NCI-H2081 (cell line): ENCODE measurements at places on chromosomes 5 and 9.

DNA sequence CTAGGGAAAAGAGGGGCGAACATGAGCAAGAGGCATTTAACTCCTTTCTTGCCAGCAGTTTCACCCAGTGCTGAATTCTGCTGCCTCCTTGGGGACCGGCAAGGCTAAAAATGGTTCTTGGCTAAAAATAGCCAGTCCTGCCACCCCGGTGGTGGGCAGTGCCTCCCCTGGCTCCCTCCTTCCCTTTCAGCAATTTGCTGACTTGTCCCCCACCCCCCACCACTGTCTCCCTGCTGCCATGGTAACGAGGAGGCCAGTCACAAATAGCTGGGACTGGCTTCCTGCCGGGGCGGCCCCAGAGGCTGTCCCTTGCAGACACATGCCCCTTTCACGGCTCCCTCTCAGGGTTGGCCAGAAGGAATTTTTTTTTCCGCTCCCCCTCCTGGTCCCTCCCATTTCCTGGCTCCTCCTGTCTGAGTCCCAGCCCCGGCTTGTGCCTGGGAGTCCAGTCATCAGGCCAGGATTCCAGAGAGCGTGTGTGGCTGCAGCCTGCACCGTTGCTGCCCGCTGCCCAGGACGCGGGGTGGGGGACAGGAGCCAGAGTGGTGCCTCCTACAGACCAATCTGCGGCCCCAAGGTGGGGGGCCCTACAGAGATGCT lies 130.3 kb downstream of the RGS3 start:
- DNase-seq: peak; percentile 26

- DNase-seq: no peak
Measured at GRCh38 chr5:172795318-172795977, 24.5 kb upstream of the DUSP1 start.

- DNase-seq: no peak
Measured at GRCh38 chr9:114367772-114368569, 19.8 kb downstream of the AKNA start.

GRCh38 chr5:151071848-151072629 lies 8.8 kb downstream of the TNIP1 start:
- DNase-seq: no peak

DNA sequence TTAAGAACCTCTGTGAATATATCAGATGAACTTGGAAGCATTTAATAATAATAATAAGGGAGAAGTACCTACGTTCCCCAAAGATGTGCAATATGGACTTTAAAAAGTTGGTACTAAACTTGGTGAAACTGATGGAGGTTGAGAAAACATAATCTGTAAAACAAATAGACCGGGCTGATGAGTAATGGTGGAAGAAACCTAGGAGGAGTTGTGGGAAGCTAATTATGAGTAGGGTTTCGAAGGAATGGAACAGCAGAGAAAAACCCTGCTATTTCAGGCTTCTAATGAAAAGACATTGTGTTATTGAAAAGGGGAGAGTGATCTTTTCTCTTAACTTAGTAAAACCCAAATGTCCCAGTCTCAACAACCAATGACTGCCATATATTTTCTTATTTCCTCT lies 229.3 kb downstream of the PCSK1 start:
- no peak for DNase-seq

DNA sequence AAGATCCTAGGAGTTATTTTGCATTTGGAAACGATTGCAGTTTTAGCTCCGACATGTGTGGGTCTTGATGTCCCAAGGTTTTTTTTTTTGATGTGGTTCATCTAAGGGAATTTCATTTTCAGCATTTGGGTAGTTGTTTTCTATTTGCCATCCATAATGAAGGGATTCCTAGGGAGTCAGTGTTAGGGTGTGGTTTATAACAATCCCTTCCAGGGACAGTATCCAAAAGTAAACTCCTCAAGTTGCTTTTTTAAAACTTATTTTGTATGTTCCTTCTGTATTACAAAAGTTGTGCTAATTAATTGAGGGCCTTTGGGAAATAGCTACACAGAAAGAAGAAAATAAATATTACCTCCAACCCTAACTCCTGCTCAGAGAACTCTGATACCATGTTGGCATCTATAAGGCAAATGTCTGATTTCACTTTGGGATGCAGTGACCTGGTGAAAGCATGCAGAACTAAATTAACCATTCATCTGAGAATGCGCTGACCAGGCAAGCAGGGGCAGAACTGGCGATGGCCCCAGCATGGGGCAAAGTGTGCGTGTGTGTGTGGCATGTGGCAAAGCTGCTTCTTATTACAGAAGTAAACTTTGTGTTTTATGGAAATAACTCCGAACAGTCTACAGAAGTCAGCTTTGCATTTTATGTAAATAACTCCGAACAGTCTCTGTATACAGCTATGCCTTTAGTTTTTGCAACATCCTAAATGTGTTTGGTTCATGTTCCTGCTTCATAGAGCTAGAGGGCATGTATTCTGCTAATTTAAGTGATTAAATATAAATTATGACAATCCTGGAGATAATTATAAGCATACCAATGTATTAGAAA lies 237.2 kb downstream of the TRPM3 start:
- DNase-seq: no peak

- DNase-seq: no peak
Measured at GRCh38 chr5:54443270-54443669, 12.2 kb upstream of the HSPB3 start.

DNA sequence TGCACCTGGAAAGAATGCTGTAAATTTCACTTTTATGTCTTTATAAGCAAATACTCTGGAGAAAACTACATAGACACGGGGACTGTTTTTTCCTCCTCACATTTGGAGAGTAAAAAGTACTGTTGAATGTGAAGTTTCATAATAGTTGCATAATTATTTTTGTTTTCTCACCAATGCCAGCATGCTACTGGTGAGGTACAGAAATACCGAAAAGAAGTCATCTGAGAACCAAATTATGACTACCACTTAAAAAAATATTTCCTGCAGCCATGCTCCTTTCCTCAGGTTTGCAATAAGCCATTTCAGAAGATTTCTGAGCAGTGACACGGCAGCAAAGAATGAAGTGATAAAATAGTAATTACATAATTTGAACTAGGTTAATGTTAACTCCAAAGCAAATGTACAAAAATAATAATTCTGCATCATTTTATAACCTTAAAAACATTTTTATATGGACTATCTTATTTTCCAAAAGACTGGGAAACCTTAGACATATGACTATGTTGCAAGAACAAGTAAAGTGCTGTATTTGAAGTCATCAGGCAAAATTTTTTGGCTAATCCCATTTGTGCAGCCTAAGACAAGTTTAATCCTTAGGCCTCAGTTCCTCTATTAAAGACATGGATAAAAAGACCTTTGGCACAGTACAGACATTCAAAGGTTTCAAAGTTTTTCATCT lies 144.7 kb downstream of the PCSK1 start:
- DNase-seq: no peak

GRCh38 chr9:23825700-23826099 lies 340 bp downstream of the ELAVL2 start:
- no peak for DNase-seq

DNA sequence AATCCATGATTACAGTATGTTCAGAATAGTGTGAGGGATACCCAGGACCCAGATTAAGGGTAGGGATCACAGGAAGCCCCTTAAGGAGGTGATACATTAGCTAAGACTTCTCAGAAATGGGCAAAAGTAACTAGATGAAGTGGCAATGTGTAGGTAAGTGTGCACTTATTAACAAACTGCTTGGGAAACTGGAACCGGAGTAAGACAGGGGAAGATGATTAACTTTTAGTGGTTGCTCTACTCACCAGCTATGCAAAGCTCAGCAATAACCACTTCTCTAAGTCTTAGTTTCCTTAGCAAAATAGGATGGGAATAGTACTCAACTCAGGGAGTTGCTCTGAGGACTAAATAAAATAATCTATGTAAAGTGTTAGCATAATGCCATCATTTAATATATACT lies 182.2 kb downstream of the MCTP1 start:
- DNase-seq: no peak

GRCh38 chr9:114304416-114305188 lies 18.3 kb upstream of the ORM1 start:
- DNase-seq: no peak

GRCh38 chr9:107862323-107862722 lies 372.8 kb upstream of the KLF4 start:
- DNase-seq: no peak

GRCh38 chr9:15287309-15287708 lies 19.7 kb downstream of the TTC39B start:
- DNase-seq: no peak

DNA sequence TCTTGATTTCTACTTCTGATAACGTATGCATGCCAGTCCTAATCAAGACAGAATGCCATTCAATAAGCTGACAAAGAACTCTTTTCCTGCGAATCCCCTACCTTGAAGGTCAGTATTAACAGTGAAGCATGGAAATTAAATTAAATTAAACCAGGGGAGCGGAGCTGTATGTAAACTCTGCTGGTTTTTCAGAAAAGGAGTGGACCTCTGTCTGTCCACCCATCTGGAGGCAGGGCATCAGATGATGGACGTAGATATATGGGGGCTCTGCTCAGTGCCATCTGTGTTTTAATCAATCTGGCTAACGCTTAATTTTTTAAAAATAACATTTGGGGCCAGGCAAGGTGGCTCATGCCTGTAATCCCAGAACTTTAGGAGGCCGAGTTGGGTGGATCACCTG lies 101.9 kb downstream of the ROR2 start:
- DNase-seq: no peak

DNA sequence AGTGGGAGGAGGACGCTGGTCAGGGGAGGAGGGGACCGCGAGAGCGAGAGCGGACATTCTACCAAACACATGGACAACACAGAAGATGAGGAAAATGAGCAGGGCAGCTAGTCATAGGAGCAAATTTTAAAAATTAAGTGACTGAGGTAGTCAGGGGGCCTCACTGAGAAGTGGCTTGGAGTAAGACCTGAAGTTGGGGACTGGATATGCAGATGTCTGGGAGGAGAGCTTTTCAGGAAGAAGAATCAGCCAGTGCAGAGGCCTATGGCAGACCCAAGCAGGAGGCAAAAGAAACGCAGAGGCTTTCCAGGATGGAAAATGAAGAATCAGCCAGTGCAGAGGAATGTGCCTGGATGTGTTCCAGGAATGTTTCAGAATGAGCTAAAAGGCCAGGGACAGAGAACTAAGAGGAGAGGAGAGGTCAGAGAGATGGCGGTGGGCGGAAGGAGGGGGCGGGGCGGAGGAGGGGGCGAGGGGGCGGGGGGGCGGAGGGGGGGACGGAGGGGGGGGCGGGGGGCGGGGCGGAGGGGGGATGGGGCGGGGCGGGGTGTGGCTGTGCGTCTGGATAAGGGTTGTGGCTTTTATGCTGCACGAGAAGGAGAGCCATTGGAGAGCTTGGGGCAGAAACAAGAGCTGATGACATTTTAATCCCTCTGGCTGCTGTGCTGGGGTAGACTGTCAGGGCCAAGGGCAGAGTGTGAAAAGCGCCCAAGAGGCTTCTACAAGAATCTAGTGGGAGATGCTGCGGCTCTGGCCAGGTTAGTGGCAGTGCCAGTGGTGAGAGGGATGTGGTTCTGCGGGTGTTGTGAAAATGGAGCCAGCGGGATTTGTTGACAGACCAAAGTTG lies 129.6 kb downstream of the KCNIP1 start:
- no peak for DNase-seq

- no peak for DNase-seq
Measured at GRCh38 chr5:8521991-8522390, 653.0 kb downstream of the MTRR start.

DNA sequence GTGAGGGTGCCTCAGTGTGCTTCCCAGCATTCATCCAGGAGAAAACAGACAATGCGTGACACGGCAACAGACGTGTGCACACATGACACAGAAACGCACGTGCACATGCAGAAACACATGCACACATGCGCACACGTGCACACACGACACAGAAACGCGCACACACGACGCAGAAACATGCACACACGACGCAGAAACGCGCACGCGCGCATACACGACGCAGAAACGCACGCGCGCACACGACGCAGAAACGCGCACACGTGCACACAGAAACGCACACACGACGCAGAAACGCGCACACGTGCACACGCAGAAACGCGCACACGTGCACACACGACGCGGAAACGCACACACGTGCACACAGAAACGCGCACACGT lies 16.5 kb downstream of the TPPP start:
- no peak for DNase-seq

- no peak for DNase-seq
Measured at GRCh38 chr5:147408980-147409379, 100.9 kb downstream of the DPYSL3 start.
